ENCODE measurements at places on chromosomes 6 and 20. TPM values are rescaled to one million over a fixed set of nuclear protein-coding genes. Genes with fewer than 3 reads are reported as not detected.
A peak's percentile ranks its signal among the peaks of the same experiment; 100 is the strongest.

The TULP1 gene
- total RNA-seq: not detected

The DHX35 gene
- total RNA-seq: 12.1 TPM

The RIPOR3 gene
- total RNA-seq: not detected

DNA sequence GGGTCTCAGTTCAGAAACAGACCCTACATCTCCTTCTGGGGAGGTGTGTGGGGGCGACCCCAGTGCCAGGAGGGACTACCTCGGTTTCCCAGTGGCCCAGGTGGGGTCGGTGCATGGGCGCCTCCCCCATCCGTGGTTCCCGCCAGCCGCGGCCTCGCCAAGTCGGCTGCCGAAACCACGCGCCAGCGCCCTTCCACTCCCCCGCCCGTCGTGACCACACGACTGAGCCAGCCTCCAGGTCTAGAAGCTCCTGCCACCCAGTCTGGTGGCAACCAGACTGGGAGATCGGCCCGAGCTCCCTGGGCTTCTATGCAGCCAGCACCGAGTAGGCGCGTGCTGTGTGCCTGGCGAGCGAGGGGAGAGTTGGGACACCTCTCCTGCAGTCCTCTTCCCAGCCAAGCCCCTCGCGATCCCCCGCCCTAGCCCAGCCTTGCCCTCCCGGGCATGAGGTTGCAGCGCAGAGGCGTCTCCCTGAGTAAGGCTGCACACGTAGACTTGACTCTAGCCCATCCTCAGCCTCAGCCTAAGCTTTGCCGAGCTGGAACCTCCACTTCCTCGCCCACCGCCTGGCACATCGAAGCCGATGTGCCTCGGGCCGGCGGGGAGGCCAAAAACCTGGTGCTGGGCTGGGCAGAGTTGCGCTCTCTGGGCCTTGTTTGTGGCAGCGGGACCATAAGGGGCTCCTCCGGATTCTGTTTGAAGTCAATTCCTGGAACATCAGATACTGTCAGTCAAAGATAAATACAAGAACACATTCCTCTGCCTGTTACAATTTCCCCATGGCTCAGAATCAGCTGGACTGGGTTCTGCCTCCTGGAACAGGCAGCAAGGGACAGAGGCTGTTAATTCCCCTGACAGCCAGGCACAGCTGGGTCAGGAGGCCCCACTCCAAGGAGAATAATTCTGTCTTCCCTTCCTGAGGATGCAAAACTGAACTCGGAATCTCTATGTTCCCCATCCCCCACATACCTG, 1.5 kb upstream of the CPNE5 start:
- no peak for DNase-seq

- DNase-seq: no peak
Measured at GRCh38 chr6:139762587-139763031, 388.2 kb upstream of the CITED2 start.

DNA sequence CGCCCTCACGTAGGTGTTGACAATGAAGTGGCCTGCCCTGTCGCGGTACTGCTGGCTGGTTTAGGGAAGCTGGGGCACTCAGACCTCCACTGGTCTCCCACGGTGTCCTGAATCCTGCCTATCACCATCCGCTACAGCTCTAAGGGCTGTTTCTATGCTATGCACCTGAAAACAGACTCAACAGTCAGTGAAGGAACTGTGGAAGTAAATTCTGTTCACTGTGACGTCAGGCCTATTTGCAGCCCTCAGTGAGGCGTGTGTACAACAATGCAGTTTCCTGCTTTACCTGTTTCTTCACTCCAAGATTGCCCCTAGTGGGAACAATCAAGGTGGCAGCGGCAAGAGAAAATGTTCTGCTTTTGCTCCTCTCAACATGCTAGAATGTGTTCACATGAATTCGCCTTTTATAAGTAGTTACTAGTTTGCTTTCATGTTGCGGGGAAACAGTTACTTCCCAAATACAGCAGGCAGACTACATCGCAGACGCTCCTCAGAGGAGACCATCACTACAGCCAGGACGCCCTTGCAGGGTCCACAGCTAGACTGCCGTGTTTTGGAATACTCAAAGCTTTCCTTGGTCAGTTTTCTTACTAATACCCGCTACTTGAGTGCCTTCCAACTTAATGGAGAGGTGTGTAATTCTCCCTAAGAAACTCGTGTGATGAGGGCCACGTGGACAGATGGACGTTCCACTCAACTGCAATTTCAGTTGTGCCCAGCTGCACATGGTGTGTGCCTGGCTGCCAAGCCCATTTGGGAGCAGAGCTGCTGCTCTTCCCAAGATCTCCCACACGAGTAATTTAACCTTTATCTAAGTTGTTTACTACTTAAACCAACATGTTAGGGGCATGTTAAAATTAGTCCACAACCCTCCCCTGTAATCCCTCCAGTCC, 25.4 kb downstream of the DIDO1 start:
- no peak for DNase-seq

DNA sequence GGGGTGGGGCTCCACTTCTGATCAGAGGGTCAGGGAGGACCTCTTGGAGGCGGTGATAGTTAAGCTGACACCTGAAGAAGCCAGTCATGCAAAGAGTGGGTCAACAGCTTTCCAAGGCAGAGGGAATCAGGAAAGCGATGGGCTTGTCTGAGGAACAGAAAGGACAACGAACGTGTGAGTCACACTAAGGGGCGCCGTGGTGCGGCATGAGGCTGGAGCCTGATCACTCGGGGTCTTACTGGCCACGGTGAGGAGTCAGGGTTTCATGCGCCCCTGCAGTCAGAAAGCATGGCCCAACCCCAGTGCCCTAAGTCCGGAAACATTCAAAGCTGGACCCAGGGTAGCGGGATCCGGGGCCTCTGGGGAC, 50.6 kb upstream of the SLC32A1 start:
- DNase-seq: no peak

DNA sequence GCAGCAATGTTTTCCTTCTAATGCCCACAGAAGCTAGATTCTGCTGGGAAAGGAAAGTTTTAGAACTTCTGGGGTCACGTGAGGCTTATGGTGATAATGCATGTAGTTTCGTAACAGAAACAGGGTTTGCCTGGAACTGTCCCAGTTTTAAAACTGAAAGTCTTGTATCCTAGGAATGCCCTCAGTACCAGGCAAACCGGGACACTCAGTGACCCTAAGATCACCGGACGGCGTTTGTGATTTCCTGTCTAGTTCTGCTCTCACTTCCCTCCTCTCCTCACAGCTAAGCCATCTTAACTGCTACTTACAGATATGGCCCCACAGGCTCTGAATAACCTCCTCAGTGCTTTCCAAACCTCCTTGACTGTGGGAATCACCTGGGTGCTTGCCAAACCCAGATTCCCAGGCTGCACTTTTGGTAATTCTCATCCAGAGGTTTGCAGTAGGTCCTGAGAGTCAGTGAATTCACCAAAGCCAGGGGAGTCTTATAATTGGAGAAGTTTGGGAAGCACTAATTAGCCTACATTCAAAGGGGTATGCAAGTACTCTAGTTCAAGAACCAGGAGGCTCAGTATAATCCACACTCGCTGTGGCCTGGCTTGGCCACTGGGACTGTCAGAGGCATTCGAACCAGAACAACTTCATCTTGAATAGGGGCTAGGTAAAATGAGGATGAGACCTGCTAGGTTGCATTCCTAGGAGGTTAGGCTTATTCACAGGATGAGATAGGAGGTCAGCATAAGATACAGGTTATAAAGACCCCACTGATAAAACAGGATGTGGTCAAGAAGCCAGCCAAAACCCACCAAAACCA, 231.6 kb upstream of the MYLIP start:
- no peak for DNase-seq

DNA sequence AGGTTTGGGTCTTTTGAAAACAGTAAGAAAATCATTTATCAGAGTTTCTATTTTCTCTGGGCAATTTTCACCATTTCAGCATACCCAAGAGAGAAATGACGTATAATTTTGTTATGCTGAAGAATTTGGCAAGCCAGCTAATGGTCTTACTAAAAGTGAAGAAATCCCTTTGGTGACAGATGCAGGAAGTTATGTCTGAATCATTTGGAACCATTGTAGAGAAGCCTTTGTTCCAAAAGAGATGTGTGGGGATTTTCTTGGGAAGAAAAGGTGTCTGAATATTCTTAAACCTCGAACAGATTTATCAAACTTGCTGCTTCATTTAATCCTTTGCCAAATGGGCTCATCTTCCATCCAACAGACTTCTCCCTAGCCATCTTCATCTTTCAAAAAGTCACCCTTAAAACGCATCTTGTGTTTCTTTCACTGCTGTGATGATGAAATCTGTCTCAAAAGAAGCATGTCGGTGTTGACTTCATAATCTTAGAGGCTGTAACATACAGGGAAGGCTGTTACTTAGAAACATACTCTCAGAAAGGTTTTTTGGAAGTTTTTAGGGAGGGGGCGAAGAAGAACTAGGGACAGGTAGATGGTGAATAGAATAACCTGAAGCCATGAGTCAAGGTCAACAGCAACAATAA, 39.5 kb downstream of the CITED2 start:
- DNase-seq: no peak

DNA sequence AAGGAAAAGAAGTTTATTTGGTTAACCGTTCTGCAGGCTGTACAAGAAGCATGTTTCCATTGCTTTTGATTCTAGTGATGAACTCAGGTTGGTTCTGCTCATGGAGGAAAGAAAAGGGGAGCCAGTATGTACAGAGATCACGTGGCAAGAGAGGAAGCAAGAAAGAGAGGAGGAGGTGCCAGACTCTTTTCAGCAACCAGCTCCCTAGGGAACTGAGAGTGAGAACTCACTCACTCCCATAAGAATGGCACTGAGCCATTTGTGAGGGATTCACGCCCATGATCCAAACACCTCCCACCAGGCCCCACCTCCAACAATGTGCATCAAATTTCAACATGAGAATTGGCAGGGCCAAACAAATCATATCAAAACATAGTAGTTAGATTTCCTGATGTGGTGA, 649.1 kb downstream of the EPM2A start:
- peak; percentile 51 for DNase-seq

GRCh38 chr6:166317261-166318212, 9.3 kb upstream of the PRR18 start:
- no peak for DNase-seq

GRCh38 chr6:130412556-130413290, 46.9 kb downstream of the TMEM200A start:
- DNase-seq: no peak

DNA sequence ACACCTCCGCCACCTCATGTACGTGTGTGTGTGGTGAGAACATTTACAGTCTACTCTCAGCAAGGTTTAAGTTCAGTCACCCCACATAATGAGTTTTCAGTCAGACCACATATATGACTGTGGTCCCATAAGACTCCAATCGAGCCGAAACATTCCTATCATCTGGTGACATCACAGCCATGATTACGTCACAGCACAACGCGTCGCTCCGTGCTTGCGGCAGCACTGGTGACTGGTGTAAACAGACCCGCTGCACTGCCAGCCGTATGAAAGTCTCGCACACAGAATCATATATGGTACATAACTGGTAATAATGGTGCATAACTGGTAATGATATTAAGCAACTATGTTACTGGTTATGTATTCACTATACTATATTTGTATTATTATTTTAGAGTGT, 150.7 kb downstream of the DLL1 start:
- no peak for DNase-seq

DNA sequence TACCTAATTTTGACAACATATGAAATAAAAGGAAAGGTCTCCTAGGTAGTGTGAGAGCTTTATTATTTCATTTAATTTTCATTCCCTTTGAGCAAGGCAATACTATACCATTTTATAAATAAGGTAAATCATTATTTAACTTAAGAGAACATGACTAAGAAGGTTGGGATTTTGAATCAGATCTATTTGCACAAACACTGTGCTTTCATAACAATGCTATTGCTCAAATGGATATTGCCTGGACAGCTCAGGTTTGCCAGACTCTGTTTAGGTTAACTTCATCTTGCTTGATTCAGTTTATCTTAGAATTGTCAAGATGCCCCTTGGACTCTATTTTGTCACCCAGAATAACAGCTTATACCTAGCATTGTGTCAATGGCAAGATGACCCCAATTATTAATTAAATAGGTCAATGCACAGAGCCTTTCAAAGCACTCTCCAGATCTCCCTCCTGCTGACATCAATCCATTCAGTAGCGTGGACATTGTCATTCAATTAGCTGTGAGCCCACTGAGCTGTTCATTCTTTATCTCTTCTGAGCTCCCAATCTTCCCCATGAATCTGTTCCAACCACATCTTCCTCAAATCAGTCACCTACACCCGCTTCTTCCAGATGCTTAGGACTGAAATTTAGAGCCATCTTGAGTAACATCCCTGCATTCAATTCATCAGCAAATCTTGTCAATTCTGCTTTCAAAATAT, 42.1 kb upstream of the TMEM30A start:
- no peak for DNase-seq

DNA sequence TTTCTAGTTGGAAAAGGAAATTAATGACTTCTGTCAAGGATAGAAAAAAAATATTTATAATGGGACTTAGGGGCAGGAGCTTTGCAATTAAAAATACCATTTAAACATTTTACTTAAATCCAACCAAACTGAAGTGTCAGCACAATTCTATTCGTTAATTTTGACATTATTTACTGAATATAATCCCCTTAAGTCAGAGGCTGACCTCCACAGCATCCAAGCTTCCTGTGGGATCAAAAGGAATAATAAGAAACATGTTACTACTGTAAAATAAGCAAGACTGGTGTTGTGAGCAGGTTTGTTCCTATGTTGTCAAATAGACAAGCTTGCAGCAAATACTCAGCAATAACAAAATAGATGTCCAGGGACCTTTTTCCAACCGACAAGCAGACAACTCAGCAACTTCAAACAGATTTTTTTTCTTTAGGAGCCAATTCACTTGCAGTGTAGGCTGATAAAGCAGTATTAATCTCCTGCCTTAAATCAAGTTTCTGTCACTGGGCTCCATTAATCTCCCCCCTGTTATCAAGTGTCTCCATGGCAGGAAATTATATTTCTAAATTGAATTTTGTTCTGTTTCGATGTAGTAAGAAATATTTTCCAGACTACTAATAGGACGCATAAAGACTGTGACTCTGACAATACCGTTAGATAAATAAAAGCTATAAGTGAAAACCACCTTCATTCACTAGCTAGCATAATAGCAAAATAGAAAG, 157.4 kb downstream of the HACE1 start:
- DNase-seq: no peak

DNA sequence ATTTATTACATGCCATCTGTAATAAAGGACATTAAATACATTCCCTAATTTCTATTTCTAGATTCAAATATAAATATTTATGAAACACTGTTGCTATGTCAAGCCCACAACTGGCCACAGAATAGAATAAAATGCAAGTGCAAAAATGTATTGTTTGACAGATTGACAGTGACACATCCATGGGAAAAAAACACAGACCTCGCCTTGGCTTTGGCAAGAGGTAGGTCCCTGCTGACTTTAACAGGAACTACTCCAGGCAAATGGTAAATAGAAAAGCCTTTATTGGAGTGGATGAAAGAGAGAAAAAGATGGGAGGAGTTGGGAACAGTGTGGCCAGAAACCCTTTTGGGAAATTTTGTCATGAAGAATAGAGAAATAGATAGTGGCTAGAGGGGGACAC, 622.9 kb downstream of the UTRN start:
- DNase-seq: no peak

GRCh38 chr20:40688129-40689099, 622 bp downstream of the MAFB start:
- DNase-seq: no peak

DNA sequence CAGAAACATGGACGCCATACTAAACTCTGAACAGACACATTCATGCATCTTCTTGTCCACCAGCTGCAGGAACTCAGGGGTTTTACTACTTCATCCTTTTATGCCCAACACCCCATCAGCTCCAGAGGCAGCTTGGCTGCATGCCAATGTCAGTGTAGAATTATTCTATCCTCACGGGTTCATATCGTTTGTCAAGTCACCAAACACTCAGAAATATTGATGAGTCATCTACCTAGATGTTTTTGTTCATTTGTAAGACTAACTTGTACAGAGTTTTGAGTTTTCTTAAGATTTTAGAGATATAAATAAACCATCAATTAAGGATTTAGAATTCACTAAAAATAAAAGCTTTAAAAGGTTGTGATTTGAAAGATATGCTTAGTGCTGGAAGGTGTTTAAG, 590.7 kb upstream of the FLRT3 start:
- DNase-seq: no peak
